Stimulated activated CD8-positive, alpha-beta memory T cell treated with anti-CD3 and anti-CD28 coated beads, Interleukin-15, amount 100 ng/mL, for 24 hours (primary cell): ENCODE measurements at places on chromosomes 11 and 22.

DNA sequence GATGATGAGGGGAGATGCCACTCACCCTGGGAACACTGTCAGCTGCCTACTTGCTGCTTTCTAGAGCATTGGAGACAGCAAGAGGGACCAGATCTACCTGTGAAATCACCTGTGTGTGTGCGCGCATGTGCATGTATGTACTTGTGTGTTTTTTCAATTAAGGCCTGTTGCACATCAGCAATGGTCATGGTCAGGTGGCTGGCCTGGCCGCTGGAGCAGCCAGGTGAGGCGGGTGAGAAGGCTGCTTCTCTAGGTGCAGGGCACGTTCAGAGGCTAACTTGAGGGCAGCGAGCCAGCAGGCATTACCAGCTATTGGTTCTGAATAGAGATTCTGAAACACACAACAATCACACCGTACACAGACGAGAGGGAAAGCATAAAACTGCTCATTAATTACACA lies 65.1 kb downstream of the PARVG start:
- no peak for DNase-seq

DNA sequence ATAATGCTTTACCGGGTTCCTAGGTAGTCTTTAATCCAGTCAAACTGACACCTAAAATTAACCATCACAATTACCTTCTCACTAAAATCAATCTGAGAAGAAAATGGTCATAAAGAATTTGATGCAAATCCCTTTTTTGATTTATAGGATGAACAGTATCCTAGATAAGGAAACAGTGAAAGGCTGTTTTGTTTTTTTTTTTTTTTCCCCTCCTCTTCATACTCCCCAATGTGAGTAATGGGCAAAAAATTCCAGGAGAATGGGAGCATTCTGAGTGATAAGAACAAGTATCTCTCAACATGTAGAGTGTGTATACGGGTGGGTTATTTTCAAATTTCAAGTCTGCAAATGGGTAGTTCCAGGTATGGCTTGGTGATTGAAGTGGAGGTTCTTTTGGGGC lies 28.4 kb downstream of the GRAMD1B start:
- DNase-seq = no peak

DNA sequence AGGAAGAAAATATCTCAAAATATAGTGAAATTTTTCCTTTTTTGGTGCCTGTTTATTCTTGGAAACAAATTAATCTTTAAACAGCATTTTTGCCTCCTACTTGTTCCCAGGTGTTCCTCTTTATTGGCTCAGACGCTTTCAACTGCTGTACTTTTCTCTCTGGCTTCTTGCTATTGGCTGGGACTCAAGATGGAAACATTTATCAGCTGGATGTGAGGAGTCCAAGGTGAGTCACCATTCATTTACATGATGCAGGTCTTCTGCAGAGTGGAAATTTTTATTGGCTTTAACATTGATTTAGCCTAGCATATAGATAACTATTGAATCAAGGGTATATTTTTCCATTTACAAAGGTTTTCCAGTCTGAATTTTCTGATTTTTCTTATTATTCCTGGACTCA lies 34.4 kb upstream of the DNAJB13 start:
- DNase-seq = no peak

GRCh38 chr11:92782806-92783205 lies 186.6 kb upstream of the MTNR1B start:
- DNase-seq = no peak

GRCh38 chr22:47564158-47564450 lies 801.7 kb downstream of the TBC1D22A start:
- DNase-seq = no peak

- DNase-seq = no peak
These were observed 36.4 kb downstream of the ARHGAP32 start for GRCh38 chr11:129155745-129156144.

DNA sequence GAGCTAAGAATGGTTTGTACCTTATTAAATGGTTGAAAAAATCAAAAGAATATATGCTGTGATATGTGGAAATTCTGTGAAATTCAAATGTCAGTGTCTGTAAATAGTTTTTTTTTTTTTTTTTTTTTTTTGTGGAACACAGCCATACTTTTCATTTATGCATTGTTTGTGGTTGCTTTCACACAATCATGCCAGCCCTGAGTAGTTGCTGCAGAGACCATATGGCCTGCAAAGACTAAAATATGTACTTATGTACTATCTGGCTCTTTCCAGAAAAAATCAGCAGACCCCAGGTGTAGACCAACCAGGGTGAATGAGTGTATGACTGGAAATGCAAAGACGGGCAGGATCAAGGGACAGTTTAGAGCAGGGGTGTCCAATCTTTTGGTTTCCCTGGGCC lies 98.3 kb downstream of the PTPRJ start:
- DNase-seq = no peak

DNA sequence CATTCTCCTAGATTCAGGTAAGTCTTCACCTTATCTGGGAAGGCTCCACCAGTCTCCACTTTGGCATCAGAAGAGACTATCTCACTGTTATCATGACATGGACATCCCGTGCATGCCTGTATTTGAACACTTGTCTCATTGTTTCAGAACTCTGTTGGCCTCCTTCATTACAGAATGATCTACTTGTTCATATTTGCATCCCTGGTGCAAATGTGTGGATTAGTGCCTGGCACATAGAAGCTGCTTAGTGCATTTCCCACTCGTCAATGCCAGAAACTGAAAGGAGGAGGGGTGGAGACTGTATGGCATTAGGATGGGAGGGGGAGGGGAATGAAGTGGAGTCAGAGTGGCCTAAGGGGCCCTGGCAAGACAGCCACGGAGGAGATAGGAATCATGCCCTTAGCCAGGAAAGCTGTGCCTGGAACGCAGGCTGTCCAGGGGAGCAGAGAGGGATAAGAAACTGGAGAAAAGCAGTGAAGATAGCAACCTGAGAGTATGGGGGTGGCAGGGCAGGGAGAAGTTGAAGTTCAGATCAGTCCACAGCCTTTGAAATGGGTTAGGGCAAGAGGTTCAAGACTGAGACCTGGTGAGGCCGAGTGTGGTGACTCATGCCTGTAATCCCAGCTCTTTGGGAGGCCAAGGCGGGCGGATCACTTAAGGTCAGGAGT lies 53.8 kb upstream of the CAPRIN1 start:
- DNase-seq = no peak

GRCh38 chr11:122765487-122766131 lies 72.7 kb upstream of the CRTAM start:
- no peak for DNase-seq
